ENCODE measurements at places on chromosomes 11 and 22. TPM values are rescaled to one million over a fixed set of nuclear protein-coding genes. Genes with fewer than 3 reads are reported as not detected.

DNA sequence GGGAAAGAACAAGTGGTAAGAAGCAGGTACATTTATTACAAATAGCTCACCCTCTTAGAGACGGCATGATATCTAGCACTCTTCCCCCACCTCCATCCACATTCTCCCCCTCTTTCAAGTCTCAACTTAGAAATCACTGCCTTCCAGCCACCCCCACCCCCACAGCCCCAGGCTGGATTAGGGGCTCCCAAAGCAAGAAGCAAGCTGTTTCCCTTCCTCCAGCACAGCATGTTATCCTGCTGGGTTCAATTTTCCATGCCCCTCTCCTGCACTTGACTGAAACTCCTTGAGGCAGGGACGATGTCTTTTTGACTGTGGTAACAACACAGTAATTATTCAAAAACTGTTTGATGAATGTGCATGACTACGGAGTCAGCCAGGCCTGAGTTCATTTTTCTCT lies 350.7 kb downstream of the LARGE1 start:
- DNase-seq, result no peak

GRCh38 chr11:122685041-122685440 lies 29.5 kb downstream of the UBASH3B start:
- DNase-seq, result no peak

DNA sequence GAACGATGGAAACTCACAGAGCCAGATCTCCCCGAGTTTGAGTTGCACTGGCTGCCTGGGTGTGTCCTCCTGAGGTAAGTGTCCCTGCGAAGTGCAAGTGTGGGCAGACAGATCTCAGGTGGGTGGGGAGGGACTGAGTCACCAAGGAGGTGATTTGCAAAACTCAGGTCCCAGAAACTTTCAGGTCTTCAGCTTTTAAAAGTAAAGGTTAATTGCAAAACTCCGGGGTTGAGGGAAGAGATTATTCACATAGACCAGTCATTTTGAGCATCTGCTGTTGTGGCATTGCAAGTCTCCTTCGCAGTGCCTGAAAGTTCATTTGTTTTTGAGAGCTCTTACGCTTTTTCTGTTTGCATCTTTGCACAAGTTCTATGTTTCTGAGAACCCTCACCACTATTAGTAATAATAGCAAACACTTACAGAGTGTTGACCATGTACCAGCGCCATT lies 7.1 kb downstream of the CD44 start:
- no peak for DNase-seq

GRCh38 chr11:123690485-123690884 lies 36.1 kb upstream of the SCN3B start:
- DNase-seq, result no peak

GRCh38 chr11:115993590-115993989 lies 489.4 kb upstream of the CADM1 start:
- peak; percentile 9 for DNase-seq

DNA sequence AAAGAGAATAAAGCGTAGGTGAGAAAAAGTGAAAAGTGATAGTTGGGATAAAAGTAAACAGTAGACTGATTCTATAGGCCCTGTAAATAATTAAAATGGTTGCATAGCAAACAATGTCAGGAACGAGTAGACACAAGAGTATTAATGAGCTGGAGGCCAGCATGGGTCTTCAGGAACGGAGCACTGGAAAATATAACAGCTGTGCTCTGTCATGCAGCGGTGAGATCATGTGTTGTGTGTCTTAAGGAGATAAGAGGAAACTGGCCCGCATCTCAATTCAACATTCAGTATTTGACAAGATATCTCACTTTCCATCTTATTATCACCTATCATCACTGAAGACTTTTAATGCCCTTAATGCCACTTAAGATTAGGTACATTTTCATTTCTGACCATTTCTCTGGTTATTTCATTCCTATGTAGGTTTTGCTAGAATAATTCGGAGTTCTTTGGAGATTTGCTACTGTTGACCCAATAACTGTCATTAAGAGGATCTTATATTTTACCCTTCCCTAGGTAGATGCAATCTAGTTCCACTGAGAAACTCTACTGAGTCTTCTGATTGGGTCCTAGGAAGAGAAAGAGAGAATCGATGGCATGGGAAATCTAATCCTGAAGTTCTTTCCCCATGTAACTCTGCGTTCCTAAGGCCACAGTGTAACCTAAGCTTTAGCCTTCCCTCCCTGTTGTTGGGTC lies 35.5 kb upstream of the VWA5A start:
- DNase-seq, result no peak

DNA sequence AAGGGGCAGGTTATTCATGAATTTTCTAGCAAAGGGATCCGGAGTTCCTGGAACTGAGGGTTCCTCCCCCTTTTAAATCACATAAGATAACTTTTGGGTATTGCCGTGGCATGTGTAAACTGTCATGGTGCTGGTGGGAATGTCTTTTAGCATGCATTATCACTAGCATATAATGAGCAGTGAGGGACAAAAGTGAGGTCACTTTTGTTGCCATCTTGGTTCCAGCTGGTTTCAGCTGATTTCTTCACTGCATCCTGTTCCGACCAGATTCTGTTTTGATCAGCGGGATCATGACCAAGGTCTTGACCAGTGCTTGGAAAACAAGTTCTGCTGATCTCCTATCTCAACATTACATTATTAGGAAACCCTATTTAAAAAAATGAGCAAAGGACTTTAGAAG lies 7.4 kb downstream of the MIF start:
- DNase-seq, result no peak

GRCh38 chr11:46640036-46640788 lies 22.9 kb downstream of the ATG13 start:
- no peak for DNase-seq

- DNase-seq, result no peak
These were observed 121.9 kb upstream of the MTMR2 start for GRCh38 chr11:96045622-96046456.

- no peak for DNase-seq
These were observed 79.3 kb upstream of the TENM4 start for GRCh38 chr11:79520086-79520485.

GRCh38 chr11:91871791-91872190 lies 352.8 kb upstream of the FAT3 start:
- DNase-seq, result no peak

Gene FAM180B
- not detected for total RNA-seq

Gene ABCG4
- not detected for total RNA-seq

Gene OR51B4
- total RNA-seq, result not detected

Gene NOX4
- total RNA-seq, result 11.6 TPM

Measured in epithelial cell of proximal tubule (primary cell).